RPMI8226 (cell line): ENCODE measurements at places on chromosomes 11 and 22.

- DNase-seq = peak; percentile 81
Measured at GRCh38 chr22:37633625-37634416, 5.6 kb upstream of the SH3BP1 start.

GRCh38 chr11:64069401-64070313 is 33.9 kb downstream of the FLRT1 start:
- DNase-seq = no peak

DNA sequence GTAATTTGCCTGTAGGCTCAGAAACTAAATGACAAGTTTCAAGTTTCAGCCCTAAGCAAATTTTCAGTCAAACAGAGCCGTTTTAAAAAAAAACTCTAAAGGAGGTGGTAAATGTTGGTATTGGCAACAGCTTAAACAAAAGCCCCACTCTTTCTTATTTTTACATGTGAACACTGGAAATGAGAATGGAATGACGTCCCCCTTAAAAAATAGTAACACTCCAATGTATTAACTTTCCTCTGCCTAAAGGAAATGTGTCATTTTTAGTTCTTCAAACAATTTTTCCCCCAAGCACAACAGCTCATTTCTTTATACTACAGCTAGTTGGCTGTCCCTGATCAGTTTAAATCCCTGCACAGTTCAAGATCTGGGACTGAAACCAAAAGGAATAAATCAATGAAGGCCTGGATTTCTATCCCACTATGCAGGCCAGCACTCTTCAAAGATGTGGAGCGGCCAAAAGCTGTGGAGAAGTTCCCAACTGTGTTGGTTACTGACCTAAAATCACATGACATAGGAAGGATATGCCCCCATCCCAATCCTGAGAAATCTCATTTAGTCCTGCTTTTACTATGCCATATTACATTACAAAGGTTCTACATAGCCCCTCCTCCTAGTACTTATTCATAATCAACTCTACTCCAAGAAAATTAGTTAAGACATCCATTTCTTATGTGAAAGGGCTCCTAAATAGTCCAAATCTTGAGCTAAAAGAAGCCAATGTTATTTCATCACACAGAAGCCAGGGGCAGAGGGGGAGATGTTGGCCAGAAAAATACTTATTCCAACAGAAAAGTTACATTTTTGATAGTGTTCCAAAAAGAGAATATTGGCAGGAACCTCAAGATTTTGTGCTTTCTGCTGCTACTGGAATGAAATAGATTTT is 95.9 kb downstream of the CADM1 start:
- no peak for DNase-seq

- DNase-seq = no peak
Measured at GRCh38 chr11:104163100-104164027, 583 bp downstream of the PDGFD start.

DNA sequence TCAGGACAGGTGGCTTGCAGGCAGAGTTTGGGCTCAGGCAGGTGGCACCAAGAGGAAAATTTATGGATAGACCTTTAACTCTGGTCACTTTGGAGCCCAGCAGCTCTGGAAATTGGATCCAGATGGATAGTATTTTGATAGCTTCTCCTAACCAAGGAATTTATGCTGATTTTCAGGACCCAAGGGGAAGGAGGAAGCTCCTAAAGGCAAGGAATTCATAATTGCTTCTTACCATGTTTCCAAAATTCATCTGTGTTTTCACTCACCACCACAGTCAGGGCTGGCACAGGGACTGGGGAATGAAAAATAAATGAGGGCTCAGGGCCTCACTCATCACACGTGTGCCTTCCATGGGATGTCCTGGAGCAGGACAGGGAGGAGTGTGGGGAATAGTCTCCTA is 317.8 kb downstream of the ST3GAL4 start:
- no peak for DNase-seq

GRCh38 chr11:94746721-94747120 is 21.4 kb upstream of the AMOTL1 start:
- no peak for DNase-seq

GRCh38 chr11:18853086-18853720 is 61.6 kb upstream of the PTPN5 start:
- peak; percentile 27 for DNase-seq

GRCh38 chr11:33172996-33173395 is 11.7 kb upstream of the CSTF3 start:
- DNase-seq = no peak

- DNase-seq = no peak
Measured at GRCh38 chr11:40161854-40162410, 1297.5 kb downstream of the LRRC4C start.

- DNase-seq = no peak
Measured at GRCh38 chr22:28593299-28593698, 86.3 kb downstream of the TTC28 start.

GRCh38 chr11:105720096-105720495 is 110.2 kb downstream of the GRIA4 start:
- peak; percentile 63 for DNase-seq

DNA sequence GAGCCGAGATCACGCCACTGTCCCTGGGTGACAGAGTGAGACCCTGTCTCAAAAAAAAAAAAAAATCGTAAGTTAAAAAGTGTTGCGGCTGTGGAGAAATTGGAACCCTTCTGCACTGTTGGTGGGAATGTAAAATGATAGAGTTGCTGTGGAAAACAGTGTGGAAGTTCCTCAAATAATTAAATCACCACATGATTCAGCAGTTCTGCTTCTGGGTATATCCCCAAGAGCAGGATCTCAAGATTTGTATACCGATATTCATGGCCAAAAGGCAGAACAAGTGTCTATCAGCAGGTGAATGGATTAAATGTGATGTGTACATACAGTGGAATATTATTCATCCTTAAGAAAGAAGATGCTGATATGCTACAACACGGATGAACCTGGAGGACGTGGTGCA is 3.8 kb downstream of the SELENOO start:
- DNase-seq = no peak

GRCh38 chr11:19307498-19307897 is 66.8 kb upstream of the E2F8 start:
- DNase-seq = no peak

GRCh38 chr11:47507563-47508239 is 45.2 kb downstream of the CELF1 start:
- DNase-seq = no peak

DNA sequence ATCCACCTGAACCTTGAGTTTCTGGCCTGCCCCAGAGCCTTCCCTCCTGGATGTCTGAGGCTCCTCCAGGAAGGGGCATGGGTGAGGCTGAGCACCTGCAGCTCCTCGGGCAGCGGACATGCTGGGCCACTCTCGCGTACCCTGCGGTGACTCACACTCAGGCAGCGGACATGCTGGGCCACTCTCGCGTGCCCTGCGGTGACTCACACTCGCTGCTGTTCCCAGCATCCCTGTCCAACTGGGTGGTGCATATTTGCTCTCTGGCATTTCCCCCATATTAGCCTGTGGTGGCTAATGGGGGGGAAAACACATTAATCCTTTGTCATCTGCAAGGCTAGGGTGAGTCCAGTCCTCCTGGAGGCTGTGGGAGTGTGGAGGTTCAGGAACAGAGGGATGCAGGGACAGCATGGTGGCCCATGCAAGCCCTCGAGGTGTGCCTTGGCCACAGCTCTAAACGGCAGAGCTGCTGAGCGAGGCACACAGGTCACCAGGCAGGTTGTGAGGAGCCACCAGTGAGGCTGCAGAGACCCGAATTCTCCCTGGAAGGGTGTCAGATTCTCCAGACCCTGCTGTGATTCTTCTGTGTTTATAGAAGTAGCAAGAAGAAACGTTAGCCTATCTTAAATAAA is 728.1 kb downstream of the BRD1 start:
- no peak for DNase-seq

- no peak for DNase-seq
Measured at GRCh38 chr11:12508151-12508751, 130.9 kb downstream of the PARVA start.

GRCh38 chr11:11163669-11164333 is 189.2 kb downstream of the CSNK2A3 start:
- DNase-seq = no peak

- DNase-seq = no peak
Measured at GRCh38 chr11:65672180-65672860, 9.6 kb upstream of the RELA start.

GRCh38 chr11:16338393-16338792 is 18.0 kb downstream of the SOX6 start:
- no peak for DNase-seq

DNA sequence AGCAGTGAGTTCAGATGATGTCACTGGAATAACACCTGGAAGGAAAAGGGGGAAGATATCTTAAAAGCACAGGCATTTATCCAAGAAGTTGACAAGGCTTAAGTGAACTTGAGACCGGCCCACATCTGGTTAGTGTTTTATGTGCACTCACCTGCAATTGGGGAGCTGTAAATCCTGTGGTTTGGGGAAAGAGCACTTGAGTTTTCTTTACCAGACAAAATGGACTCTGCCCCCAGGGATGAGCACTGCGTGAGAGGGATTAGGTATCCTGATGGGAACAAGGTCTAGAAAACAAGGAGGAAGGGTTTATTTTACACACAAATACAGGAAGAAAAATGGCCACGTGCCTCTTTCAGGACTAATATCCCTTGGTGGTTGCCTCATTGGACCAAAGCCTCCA is 15.2 kb downstream of the E2F8 start:
- no peak for DNase-seq
